NCI-H69 (cell line): ENCODE measurements at places on chromosomes 3 and 15.

- DNase-seq: peak; percentile 61
These were observed 66.2 kb upstream of the CSTA start for GRCh38 chr3:122258757-122259371.

- DNase-seq: no peak
These were observed 17.8 kb downstream of the TLE3 start for GRCh38 chr15:70079888-70080287.

- DNase-seq: no peak
These were observed 14.1 kb downstream of the TEX264 start for GRCh38 chr3:51684971-51685751.

DNA sequence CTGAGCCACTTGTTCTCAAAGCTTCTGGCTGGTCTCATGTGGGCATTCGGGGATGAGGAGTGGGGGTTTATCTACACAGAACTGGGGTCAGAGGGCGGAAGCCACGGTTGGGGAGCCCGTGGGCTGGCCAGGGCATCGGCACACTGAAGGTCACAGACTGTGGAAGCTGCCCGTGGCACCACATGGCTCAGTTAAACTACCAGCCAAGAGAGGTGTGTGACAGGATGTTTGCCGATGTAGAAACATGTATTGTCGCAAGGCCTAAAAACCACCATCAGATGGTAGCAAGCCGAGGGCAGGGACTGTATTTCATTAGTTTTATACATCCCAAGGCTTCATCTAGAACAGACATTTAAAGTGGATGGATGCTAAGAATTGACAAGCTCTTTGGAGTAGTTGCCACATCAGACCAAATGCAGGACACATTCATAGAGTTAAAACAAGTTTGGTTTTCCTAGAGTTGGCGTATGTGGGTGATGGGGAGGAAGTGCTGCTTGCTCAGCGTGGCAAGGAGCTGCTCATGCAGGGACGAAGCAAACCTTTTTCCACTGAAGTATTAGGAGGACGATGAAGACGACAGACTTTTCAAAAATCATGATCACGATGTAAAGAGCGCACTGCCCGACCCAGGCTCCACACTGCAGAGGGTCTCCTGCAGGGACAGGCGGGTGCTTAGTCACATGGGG is 9.6 kb upstream of the MUSTN1 start:
- no peak for DNase-seq

DNA sequence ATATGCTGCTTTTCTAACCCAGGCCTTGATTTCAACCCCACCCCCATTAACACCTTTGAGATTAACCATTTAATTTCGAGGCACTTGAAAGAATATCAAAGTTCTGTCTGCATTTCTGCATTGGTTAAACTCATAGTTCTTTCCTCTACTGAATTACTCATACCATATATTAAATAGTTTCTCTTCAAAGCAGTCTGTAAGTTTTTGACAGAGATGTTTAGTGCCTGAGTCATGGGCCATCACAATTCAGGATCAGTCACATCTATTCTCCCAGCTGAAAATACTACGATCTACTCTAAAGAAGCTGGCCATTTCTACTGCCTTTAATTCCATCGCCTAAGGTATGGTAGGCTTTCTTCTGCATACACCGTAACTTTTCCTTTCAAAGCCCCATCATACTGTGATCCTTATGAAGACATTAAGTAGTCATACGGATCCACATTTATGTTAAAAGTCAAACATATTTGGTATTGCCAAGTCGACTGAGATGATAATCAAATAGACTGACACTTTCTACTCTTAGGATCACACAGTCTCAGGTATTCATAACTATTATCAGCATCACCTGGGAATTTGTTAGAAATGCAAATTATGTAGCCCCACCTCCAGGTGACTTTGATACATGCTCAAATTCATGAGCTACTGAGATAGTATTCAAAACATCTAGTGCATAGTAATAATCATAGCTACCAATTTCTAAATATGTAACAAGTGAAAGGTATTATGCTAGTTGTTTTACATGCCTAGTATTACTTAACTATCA is 489.4 kb upstream of the IL12A start:
- DNase-seq: no peak

DNA sequence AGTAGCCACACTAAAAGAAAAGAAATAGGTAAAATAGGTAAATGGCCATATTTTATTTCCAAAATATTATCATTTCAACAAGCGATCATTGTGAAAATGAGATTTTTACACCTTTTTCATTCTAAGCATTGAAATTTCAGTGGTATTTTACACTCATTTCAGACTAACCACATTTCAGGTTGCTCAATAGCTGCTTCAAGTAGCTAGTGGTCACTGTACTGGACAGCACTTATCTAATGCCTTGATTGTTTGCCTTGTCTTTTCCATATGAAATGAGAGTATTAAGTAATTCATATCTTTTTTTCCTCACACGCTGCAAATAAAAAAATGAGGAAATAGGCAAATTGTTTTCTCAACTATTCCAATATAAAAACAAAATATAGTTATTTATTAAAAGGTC is 332.8 kb downstream of the NLGN1 start:
- DNase-seq: no peak

DNA sequence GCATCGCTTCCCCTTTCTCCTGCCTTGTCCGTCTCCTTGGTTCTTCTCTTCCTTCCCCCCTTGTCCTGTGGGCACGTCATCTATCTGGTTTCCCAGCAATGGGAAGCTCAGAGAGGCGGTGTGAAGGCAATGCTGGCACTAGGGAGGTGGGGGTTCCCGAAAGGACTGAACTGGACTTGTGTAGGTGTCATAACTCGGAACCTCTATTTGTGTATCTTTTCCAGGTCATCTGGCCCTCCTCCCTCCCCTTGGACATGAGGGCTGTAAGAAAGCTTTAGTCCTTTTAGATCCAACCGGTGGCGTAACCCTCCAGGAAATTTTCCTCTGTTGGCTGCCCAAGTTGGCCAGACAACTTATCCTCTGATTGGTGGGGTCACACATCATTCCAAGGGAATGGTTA is 231.5 kb upstream of the TLE3 start:
- DNase-seq: no peak

DNA sequence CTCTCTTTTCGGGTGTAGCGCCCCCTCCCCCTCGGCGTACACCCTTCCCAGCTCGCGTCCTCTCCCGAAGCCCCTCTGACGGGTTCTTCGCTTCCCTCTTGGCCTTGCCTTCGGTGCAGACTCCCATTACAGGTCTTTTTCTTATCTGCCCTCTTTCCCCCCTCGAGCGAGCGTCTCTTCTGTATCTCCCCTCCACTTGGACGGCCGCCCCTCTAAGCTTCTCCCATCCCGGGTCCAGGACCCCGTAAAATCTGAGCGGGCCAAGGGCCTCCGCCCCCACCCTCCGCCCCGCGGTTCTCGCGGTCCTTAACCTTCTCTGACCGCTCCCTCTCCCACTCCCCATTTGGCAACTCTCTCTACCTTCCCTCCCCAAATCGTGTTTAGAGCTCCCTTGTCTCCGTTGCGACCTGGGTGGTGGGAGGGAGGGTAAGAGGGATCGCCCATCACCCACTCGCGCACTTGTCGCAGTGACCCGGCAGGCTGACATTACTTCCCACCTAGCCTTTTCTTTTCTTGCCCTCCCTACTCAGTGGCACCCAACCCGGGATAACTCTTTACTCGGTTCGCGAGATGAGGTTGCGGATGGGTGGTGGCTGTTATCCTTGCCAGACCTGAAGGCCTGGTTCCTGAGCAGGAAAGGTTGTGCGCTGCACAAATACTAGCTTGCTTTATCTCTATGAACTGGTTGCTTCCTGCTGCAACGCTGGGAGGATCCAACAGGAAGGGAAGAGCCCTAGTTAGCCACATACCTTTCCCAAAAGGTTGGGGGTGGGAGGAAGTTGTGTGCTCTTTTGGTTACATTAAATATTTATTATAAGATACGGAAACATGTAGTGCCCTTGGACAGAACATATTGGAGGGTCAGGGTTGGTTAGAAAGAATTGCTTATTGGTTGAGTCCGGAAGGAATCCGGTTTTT is 922 bp downstream of the RAB11A start:
- peak; percentile 81 for DNase-seq

DNA sequence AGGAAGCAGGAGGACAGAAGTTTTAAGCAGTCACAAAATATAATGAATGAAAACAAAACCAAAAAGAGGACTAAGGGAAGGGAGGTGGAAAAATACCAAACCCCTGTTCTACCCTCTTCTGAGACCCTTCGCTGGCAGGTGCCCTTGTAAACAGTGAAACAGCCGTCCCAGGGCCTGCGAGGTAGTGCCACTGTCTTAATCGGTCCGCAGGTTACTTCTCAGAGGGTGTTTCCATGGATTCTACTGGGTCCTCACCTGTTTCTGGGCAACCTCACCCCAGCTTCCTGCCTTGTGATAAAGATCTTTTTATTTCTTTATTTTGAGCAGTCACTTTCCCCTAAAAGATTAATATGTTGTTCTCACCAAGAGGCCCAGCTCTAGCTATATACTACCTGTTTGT is 65.3 kb downstream of the SLC30A4 start:
- peak; percentile 38 for DNase-seq

DNA sequence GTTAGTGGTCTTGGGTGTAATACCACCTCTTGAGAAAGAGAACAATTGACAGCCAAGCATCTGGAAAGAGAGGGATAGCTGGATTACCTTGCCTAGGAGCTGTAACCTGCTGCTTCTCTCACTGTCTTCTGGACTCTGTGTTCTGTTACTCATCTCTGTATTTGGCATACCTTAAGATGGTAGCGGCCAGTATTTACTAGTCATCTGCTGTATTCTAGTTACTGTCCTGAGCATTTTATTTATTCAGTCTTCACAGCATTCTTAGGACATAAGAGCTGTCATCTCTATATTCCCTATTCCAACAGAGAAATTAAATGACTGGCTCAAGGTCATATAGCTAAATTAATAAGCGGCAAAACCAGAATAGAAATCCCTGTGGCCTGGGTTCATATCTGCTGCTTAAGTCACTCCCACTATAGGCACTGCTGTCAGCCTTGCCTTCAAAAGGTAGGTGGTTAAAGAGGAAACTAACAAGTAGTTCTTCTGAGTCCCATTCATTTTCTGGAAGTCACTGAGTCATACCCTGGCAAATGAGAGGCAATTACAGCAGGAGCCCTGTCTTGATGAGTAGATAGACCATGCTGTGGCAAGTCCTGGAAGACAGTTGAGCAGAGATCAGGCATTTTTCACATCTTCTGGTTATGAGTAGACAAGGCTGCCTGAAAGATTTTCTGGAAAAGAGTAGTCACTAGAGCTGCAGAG is 68.2 kb downstream of the RAB7A start:
- peak; percentile 8 for DNase-seq

DNA sequence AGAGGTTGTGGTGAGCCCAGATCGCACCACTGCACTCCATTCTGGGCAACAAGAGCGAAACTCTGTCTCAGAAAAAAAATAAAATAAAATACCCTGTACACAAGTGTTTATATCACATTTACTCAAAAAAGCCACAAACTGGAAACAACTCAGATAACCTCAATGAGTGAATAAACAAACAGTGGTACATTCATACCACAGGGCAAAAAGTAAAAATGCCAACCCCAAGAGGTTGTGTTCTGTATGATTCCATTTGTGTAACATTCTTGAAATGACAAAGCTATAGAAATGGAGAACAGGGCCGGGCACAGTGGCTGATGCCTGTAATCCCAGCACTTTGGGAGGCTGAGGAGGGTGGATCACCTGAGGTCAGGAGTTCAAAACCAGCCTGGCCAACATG is 12.9 kb downstream of the EDC3 start:
- DNase-seq: no peak

- DNase-seq: peak; percentile 42
These were observed 211.5 kb upstream of the TP63 start for GRCh38 chr3:189419683-189420082.

DNA sequence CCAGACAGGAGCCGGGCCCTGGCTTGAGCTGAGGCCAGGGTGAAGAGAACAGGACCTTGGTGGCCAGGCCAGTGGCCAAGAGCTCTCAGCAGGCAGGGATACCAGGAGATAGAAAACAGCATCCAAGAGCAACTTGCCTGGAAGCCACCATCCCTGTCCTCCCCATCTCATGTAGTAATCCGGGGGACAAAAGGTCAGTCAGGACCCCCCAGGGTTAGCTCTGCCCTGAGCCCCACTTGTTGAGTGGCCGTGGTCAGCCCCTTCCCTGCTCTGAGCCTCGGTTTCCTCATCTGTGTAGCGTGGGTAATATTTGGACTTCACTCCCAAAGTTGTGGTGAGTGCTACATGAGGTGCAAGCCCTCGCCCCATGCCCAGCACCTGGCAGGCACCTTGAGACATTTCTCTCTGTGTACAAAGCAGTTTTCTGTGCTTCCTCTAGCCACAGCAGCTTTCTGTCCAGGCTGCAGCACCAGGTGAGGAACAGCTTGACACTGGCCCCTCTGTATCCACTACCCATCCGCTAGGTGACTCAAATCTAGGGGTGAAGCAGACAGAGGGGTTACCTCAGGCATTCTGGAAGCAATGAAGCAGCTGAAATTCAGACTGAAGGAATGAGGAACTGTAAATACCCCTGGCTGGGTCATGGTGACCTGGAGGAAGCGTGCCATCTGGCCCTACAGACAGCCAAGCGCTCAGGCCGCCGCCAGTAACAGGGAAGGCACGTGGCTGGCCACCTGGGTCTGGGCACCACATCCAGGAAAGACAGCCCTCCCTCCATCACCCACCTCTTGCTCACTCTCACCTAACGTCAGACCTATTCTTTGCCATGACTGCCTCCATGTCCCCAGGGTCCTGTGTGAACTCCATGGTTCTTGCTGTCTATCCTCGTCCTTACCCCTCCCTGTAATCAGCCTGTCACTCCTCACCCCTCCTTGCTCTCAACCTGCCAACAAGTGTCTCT is 6.7 kb downstream of the CISH start:
- DNase-seq: no peak

- DNase-seq: no peak
These were observed 25.0 kb downstream of the CLDN18 start for GRCh38 chr3:138034918-138035317.

GRCh38 chr3:149085828-149086231 is 503 bp downstream of the HLTF start:
- DNase-seq: peak; percentile 46

GRCh38 chr3:1600700-1601418 is 497.8 kb upstream of the CNTN4 start:
- DNase-seq: no peak

- no peak for DNase-seq
These were observed 898.4 kb downstream of the PDCD6IP start for GRCh38 chr3:34696831-34697230.

DNA sequence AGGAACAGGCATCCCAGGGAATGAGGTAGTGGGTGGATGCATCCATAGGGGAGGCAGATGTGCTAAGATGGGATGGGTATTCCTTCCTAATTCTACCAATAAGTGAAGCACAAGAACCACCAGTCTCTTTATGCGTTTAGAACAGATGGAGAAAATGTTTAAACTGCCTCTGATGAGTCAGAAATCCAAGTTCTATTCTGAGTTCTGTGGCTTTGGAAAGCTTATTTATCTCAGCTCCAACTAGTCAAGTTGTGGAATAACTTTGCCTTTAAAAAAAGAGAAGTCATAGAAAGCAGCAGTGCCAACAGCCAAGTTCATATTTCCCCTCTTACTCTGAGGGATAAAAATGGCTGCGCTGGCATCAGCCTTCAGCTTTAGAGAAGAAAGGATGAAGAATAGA is 761.7 kb downstream of the IGSF11 start:
- no peak for DNase-seq

GRCh38 chr3:120471643-120472042 is 20.9 kb upstream of the FSTL1 start:
- DNase-seq: no peak
